SK-N-SH (cell line): ENCODE measurements at places on chromosomes 7 and 10.

- H3K27ac ChIP-seq: no peak overlapping the region
- no peaks in the 10 kb centered on the region for H3K4me1 ChIP-seq
- H3K27me3 ChIP-seq: peaks cover 12% of the 10 kb centered on the region; the same call in 1 of the 2 replicates
- no peaks in the 10 kb centered on the region for H3K36me3 ChIP-seq
- DNase-seq: no peak
Observed at GRCh38 chr7:150838965-150839650, 13.2 kb upstream of the AOC1 start.

GRCh38 chr7:133662830-133663229 is 410.0 kb downstream of the EXOC4 start:
- peaks cover 3% of the 10 kb centered on the region; the same call in 1 of the 2 replicates for H3K4me1 ChIP-seq
- no peaks in the 10 kb centered on the region for H3K36me3 ChIP-seq
- no peaks in the 10 kb centered on the region for H3K27me3 ChIP-seq
- DNase-seq: no peak
- H3K4me3 ChIP-seq: no peak overlapping the region
- no peak overlapping the region for H3K27ac ChIP-seq

GRCh38 chr7:128831994-128832879 is 2.0 kb downstream of the FLNC start:
- DNase-seq: peak; percentile 75
- H3K27ac ChIP-seq: peak overlapping the region; percentile 50
- H3K36me3 ChIP-seq: peaks cover 25% of the 10 kb centered on the region
- peaks cover 43% of the 10 kb centered on the region; the same call in 1 of the 2 replicates for H3K4me1 ChIP-seq
- H3K4me3 ChIP-seq: peak overlapping the region; percentile 68; the same call in 1 of the 2 replicates
- no peaks in the 10 kb centered on the region for H3K27me3 ChIP-seq

- H3K36me3 ChIP-seq: no peaks in the 10 kb centered on the region
- H3K27ac ChIP-seq: no peak overlapping the region
- no peaks in the 10 kb centered on the region for H3K27me3 ChIP-seq
- no peaks in the 10 kb centered on the region for H3K4me1 ChIP-seq
- no peak overlapping the region for H3K4me3 ChIP-seq
Observed at GRCh38 chr7:145156834-145157233, 321.0 kb upstream of the TPK1 start.

DNA sequence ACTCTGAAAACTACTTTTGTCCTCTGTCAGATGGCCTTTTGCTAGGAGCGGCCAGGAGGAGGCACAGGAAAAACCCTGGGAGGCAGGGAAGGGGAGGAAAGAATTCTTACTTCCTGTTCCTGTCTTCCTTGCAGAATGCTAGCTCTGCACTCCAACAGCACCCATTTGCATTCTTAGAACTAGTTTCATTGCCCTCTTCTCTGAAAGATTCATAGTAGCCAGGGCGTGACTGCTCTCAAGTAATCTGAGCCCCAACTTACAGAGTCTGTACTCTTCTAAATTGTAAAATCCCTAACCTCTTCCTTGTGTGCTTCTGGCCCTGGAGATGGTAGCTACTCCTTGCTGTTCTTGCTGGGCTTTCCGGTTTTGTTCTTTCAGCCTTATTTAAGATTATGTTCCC is 75.3 kb upstream of the STEAP1 start:
- H3K4me1 ChIP-seq: no peaks in the 10 kb centered on the region
- no peaks in the 10 kb centered on the region for H3K36me3 ChIP-seq
- H3K27ac ChIP-seq: no peak overlapping the region
- H3K27me3 ChIP-seq: no peaks in the 10 kb centered on the region

DNA sequence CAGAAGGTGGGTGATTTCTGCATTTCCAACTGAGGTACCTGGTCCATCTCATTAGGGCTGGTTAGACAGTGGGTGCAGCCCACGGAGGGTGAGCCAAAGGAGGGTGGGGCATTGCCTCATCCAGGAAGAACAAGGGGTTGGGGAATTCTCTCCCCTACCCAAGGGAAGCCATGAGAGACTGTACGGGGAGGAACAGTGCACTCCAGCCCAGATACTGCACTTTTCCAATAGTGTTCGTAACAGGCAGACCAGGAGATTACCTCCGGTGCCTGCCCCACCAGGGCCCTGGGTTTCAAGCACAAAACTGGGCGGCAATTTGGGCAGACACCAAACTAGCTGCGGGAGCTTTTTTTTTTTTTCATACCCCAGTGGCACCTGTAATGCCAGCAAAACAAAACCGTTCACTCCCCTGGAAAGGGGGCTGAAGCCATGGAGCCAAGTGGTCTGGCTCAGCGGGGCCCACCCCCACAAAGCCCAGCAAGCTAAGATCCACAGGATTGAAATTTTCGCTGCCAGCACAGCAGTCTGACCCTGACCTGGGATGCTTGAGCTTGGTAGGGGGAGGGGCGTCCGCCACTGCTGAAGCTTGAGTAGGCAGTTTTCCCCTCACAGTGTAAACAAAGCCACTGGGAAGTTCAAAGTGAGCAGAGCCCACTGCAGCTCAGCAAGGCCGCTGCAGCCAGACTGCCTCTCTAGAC is 31.2 kb downstream of the ARMC10 start:
- no peak overlapping the region for H3K4me3 ChIP-seq
- H3K4me1 ChIP-seq: no peaks in the 10 kb centered on the region
- peaks cover 34% of the 10 kb centered on the region for H3K36me3 ChIP-seq
- H3K27me3 ChIP-seq: no peaks in the 10 kb centered on the region

DNA sequence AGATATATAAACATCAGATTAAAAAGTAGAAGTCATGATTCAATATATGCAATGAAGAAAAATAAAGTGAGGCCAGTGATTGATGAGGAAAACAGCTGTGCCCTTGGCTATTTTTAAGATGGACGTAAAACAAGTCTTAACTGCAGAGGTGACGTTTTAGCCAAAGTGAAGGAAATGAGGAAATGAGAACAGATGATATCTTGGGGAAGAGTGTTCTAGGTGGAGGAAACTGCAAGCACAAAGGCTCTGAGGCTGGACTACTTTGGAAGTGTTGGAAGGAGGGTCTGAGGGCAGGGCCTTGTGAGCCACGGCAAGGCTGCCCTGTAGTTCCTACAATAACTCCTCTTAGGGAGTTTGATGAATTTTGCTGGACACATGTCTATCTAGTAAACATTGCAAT is 140.5 kb upstream of the AKR1E2 start:
- H3K27me3 ChIP-seq: no peaks in the 10 kb centered on the region
- H3K4me3 ChIP-seq: no peak overlapping the region
- peaks cover 3% of the 10 kb centered on the region for H3K4me1 ChIP-seq
- H3K27ac ChIP-seq: peak overlapping the region; percentile 34; the same call in 1 of the 2 replicates

GRCh38 chr7:131808736-131809135 is 252.3 kb upstream of the PODXL start:
- H3K4me3 ChIP-seq: no peak overlapping the region
- no peaks in the 10 kb centered on the region for H3K4me1 ChIP-seq
- no peaks in the 10 kb centered on the region for H3K36me3 ChIP-seq
- no peaks in the 10 kb centered on the region for H3K27me3 ChIP-seq
- no peak for DNase-seq
- H3K27ac ChIP-seq: no peak overlapping the region

GRCh38 chr10:124072541-124072940 is 20.9 kb downstream of the CHST15 start:
- DNase-seq: no peak
- no peaks in the 10 kb centered on the region for H3K27me3 ChIP-seq
- H3K36me3 ChIP-seq: no peaks in the 10 kb centered on the region
- H3K4me1 ChIP-seq: no peaks in the 10 kb centered on the region
- H3K4me3 ChIP-seq: no peak overlapping the region
- no peak overlapping the region for H3K27ac ChIP-seq

GRCh38 chr7:45456105-45456504 is 118.1 kb upstream of the ADCY1 start:
- H3K4me3 ChIP-seq: no peak overlapping the region
- DNase-seq: no peak
- no peaks in the 10 kb centered on the region for H3K4me1 ChIP-seq
- no peaks in the 10 kb centered on the region for H3K27me3 ChIP-seq
